ENCODE measurements at places on chromosomes 2 and 18. TPM values are rescaled to one million over a fixed set of nuclear protein-coding genes. Genes with fewer than 3 reads are reported as not detected.

DNA sequence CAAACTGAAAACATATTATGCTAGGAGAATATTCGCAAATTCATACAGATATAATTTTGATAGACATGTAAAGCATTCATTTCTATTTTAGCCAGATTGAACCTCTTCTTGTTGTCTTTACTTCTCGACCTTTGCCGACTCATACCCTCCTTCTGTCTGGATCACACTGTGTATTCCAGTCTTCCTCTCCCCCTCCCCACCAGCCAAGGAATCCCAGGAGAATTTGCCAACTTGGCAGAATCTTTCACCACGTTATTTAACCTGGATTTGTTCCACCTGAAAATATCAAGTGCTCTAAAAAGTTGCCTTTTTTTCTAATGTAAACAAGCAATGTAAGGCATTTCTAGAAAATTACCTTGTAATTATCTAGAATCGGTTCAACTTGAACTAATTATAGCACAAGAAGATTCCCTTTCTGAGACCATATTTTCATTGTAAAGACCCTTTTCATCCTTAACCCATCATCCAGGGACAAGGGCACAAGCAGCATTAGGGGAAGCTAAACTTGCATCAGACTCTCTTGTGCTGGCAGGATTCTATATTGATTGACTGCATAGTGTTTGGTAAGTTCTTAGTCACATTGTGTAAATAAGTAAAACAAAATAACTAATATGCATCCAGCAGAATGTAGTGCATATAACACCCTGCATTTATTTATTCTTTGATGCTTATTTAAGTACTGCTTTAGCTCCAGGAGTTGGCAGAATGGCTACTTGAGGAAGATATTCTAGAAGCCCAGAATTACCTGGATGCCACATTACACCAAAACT, 1328.7 kb upstream of the NXPH2 start:
- no peak overlapping the region for H3K4me3 ChIP-seq
- H3K4me1 ChIP-seq: no peaks in the 10 kb centered on the region
- no peaks in the 10 kb centered on the region for H3K27me3 ChIP-seq
- no peaks in the 10 kb centered on the region for H3K36me3 ChIP-seq
- DNase-seq: no peak

The ERBB4 gene
- total RNA-seq: 9.2 TPM

The CLEC4F gene
- 0.09 TPM for total RNA-seq

The ZSWIM2 gene
- total RNA-seq: not detected

Data from heart left ventricle (tissue), 16 donors.